ENCODE measurements at places on chromosomes 5 and 9.
A peak's percentile ranks its signal among the peaks of the same experiment; 100 is the strongest.

GRCh38 chr5:138969323-138970002 is 94.3 kb upstream of the LRRTM2 start:
- DNase-seq = no peak

DNA sequence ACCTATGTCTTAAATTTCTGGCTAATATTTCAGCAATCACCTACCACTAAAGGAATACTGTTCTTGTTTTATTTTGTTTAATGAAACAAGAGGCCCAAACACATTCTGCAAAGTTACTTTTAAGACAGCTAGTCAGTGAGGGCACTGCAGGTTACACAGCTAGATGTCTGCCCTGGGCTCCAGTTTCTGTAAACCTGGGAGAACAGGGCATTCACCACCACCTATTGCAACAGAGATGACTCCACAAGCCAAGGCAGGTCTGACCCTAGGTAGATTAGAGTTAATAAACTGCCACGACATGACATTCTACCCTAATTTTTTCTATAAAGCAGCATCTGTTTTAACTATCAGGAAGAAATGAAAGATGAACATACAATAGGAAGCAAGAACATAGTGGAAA is 90.8 kb downstream of the SLF1 start:
- no peak for DNase-seq

- DNase-seq = no peak
Measured at GRCh38 chr5:151619812-151620460, 28.8 kb upstream of the FAT2 start.

DNA sequence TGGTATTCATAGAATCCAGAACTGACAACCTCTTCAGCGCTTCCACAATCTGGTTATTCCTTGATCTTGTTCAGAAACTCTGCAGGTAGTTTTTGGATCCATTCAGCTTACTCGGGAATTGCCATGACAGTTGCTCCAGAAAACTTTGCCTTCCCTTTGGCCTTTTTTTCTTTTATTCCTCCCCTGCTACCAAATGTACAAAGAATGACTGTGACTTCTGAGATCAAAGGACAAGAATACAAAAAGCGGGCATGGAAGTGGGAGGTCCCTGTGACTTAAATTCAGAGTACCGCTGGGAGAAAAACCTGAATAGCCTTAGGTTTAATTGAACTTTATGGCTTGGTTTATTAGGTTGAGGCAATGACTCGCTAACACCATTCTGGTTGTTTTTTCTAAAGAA is 59.5 kb downstream of the ADGRV1 start:
- no peak for DNase-seq

DNA sequence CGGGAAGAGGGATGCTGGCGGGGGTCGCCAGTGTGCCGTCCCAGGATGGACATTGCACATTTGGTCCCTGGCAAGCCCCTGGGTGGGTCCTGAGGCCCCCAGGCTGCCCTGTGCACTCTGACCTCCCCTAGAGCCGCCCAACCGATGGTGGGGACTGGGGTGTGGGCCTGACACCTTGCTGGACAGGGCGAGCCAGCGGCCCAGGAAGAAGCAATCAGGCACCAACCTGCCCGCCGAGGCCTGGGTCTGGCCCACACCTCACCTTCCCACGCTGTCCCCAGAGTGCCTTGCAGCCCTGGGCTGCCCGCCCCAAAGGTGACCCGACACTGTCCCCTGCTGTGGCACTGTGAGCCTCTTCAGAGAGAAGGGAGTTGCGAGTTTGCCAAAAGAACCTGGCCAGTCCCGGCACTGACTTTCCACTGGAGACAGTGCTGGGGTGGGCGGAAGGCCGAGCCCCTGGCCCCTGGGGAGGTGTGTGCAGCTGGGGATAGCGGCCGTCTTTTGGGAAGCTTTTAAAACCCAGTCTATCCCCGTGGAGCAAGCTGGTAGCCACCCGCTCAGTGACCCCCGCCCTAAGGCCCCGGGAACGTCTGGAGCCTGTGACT is 12.0 kb upstream of the NRARP start:
- no peak for DNase-seq

GRCh38 chr5:13943676-13944075 is 812 bp downstream of the DNAH5 start:
- DNase-seq = no peak

DNA sequence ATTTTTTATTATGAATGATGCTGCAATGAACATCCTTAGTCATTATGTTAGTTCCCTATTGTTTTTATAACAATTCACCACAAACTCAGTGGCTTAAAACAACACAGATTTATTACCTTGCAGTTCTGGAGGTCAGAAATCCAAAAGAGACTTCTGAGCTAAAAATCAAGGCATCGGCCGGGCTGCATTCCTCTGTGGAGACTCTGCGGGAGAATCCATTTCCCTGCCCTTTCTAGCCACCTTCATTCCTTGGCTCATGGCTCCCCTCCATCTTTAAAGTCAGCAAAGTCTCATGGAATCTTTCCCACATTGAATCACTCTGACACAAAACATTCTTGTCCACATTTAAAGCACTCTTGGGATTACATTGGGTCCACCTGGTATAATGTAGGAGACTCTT is 38.6 kb downstream of the SNX18 start:
- DNase-seq = no peak

- peak; percentile 62 for DNase-seq
Measured at GRCh38 chr9:97243606-97244005, 63.9 kb upstream of the CCDC180 start.

- DNase-seq = no peak
Measured at GRCh38 chr9:31100311-31100710, 1284.1 kb upstream of the ACO1 start.

- DNase-seq = peak; percentile 66
Measured at GRCh38 chr9:5510989-5511388, 658 bp downstream of the PDCD1LG2 start.

- no peak for DNase-seq
Measured at GRCh38 chr9:114279693-114280092, 43.2 kb upstream of the ORM1 start.

All from fibroblast of mammary gland (primary cell).